NCI-H748 treated with DMSO at 0.1 percent for 48 hours (cell line): ENCODE measurements at places on chromosomes 2 and 18.

DNA sequence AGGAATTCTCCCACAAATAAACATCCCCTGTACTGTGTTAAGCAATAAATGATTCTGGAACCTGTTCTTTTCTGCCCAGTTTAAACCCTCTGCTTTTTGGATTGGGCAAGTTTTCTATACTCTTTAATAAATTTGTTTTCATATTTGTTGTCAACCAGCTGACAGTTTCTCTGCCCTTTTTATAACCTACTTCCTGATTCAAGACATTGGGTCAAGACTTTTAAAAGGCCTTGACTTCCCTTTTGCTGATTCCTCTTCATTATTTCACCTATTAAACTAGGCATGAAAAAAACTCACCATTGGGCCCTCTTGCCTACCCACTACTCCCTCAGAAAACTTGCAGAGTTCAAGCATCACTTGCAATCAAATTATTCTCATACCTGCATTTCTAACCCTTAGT lies 459.5 kb downstream of the ARHGAP15 start:
- DNase-seq: no peak

DNA sequence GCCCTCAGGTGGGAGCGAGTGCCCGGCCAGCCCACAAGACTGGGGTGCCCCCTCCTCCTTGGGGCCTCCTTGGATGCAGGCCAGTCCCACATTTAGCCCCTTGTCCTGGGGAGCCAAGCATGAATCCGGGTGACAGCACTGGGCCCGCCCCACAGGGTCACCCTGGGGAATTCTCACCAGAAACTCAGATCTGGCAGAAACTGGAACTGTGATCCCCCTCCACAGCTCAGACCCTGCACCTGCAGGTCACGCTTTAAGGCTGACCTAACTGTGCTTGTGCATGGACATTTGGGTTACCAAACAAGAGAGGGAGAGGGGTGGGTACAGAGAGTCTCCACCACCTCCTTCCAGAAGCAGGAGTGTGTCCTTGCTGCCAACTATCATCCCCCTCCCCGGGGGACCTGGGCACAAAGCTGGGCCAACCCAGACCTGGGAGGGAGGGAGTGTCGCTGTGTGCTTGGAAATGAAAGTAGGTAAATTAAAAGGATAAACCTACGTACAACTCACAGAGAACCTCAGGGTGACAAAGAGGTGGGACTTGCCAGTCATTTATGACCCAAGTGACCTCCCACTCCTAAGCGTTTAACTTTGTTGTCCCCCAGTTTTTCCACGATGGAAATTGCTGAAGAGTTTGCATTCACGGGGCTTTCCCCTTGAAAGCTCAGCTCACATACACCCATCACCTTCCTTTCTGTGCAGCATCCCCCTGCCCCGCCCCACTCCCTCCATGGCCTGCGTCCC lies 9.1 kb downstream of the ITM2C start:
- DNase-seq: no peak

DNA sequence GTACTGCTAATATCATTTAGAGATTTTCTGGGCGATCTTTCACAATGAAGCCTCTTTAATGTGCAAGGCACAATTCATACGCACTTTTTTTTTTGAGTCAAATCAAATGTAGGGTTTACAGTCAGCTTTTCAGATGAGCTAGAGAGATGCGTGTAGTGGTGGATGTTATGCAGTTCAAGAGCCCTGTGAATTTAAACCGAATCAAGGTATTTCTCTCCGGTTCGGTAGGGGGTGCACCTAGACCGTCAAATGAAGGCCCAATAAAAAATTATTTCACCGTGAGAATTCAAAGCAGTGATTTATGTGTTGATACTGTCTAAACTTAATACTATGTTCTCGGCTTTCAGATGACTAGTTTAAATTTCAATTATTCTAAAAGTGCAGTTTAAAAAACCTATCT lies 1.1 kb downstream of the PTH2R start:
- peak; percentile 92 for DNase-seq

- DNase-seq: no peak
These were observed 68.9 kb upstream of the CAB39 start for GRCh38 chr2:230643576-230644291.

- DNase-seq: peak; percentile 65
These were observed 2.6 kb upstream of the CYP26B1 start for GRCh38 chr2:72150157-72150860.

- peak; percentile 23 for DNase-seq
These were observed 132.0 kb upstream of the CCDC195 start for GRCh38 chr2:224847961-224848850.

GRCh38 chr18:4271952-4272351 lies 183.2 kb downstream of the DLGAP1 start:
- DNase-seq: no peak

DNA sequence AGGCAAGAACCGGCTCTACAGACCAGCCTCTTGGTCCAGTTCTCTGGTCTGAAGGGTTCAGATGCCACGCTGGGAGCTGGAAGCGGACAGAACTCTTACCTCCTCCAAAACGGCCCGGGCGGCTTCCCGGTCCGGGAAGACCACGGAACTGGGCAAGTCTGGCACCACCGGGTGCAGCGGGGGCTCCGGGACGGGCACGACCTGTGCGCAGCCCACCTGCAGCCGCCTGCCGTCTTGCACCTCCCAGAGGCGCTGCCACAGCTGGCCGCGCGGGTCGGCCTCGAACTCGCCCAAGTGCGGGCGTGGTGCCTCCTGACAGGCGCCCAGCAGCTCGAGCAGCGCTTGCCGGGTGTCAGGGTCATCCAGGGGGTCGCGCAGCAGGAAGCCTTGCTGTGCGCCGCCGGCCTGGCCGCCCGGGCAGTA lies 773 bp downstream of the CMPK2 start:
- no peak for DNase-seq

DNA sequence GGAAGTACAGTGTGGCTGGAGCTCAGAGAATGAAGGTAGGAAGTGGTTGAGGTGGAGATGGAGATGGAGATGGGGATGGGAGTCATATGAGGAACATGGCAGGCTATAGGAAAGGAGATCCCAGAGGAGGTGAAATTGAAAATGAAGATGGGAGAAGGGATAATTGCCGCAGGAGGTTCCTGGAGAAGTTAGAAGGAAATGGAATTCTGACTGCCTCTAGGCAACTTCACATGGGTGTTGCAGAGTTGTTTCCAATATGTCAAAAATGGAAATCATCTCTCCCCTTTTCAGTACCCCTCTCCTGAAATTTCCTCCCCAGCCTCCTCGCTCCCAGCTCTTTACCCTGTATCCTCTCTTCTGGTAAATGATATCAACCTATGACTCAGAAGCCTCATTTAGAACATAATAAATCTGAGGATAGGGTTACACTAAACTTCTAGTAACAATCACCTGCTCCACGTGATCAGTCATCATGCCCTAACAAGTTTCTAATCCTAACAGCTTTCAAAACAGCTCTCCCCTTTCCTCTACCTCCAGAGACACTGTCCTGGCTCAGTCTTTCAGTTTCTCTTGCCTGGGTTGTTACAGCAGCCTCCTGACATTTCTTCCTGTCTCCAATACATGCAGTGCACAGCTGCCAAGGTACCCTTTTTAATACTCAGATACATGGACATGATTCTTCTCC lies 201.9 kb upstream of the RBMS1 start:
- DNase-seq: peak; percentile 46

GRCh38 chr2:217880891-217881290 lies 121.9 kb downstream of the TNS1 start:
- DNase-seq: no peak

DNA sequence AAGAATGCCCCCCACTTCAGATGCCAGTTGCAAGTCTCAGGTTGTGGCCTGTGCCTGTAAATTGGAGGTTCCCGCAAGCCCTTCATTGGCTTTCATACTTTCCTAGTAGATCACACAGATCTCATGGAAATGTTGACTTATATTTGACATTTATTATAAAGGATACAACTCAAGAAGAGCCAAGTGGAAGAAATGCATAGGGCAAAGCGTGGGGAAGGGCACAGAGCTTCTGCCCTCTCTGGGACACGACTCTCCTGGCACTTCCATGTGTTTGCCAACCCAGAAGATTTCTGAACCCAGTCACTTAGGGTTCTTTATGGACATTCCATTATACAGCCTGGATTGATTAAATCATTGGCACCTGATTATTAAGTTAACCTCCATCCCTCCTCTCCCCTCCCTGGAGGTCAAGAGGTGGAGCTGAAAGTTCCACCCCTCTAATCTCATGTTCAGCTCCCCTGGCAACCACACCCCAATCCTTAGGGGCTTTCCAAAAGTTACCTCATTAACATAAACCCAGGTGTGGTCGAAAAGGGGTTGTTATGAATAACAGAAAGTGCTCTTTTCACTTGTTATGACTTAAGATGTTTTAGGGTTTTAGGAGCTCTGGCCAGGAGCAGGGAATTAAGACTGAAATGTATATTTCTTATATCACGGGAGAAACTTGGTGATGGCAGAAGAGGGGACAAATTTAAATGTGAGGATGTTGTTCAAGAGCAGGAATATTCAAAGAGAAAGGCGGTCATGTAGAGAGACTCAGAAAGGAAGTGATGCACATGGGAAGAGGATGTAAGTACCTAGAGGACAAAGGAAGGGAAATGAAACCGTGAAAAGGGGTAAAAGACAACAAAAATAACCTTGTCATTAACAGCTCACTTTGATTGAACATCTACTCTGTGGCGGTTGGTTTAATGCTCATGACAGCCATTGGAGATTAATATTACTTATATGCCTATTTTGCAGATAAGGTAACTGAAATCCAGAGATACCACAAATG lies 31.8 kb downstream of the SP100 start:
- DNase-seq: no peak

- no peak for DNase-seq
These were observed 743.6 kb downstream of the RNF144A start for GRCh38 chr2:7660816-7661215.

DNA sequence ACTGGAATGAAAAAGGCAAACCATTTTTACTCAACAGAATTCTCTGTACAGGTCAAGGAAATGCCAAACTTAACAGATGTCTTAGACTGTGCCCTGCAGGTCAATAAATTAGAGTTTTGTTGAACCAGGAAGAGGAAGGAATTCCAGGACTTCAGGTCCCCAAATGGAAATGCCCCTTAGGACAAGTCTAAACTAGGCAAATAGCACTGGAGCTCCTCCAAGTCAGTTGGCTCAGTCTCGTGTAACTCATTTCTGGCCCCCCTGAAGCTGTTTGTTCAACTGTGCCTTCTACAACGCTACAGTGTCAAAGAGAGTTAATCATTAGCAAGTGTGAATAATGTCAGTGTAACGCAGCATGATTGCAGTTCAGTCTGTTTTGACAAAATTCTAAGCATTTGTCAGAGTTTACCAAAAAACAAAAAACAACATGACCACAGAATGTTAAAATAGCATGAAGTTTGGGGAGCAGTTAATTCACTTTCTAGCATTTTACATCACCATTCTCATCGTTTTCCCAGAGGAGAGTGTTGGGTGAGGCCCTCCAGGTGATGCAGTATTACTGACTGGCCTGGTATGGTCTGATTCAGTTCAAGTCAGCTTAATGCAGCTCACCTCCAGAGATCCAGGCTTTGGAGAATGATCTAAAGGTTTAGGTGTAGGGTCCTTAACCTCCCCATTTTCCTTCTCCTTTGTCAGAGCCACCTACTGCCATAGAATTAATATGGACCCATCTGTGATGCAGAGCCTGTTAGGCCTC lies 108.1 kb downstream of the AQP4 start:
- no peak for DNase-seq

- no peak for DNase-seq
These were observed 327.1 kb downstream of the GALNT13 start for GRCh38 chr2:154198866-154199265.

DNA sequence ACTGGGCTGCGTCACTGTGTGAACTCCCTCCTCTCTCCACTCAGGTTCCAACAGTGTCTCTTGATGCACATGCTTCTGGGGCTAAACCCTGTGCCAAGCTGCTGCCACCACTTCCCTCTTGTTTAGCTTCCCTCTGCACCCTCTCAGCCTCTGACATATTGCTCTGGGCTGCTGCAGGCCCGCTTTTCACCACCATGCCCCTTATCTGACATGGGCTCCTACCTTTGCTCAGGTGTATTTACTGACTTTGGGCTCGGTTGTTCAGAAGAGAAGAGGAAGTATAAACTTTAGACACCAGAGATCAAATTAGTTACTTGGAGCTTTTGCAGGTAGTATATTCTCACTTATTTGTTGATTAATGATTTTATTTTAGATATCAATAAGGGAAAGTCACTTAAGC lies 77.6 kb downstream of the WDR7 start:
- no peak for DNase-seq

DNA sequence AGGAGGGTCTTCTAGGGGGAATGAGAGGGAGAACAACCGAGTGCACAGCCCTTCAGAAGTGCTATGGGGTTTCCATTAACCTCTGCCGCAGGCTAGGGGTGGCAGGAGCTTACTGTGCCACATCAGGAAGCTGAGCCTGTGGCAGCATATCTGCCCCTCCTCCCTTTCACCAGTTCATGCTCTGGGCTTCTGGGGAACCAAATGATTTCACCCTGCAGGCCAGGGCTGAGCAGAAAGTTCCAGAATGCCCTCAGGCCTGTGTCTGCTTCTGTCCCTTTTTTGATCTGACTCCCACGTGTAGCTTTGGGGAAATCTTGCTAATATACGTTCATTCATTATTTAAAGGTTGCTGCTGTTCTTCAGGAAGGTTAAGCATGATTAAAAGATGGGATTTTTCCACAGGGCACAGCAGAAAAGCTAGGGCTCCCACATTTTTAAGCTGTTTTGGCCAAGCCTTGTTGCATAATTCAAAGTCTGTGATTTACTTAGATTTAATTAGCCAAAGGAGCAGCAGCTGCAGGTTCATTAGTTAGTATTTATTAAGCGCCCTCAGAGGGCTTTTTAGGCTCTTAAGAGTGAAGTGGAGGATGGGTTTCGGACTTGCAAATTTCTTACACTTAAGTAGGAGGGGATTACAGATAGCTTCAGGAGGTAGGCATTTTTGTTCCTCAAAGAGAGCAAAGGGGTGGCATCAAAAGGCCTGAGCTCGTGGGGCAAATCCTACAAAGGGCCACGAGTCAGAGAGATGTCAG lies 10.2 kb downstream of the TMEM247 start:
- no peak for DNase-seq

GRCh38 chr2:48902521-48902920 lies 147.0 kb upstream of the LHCGR start:
- DNase-seq: no peak

DNA sequence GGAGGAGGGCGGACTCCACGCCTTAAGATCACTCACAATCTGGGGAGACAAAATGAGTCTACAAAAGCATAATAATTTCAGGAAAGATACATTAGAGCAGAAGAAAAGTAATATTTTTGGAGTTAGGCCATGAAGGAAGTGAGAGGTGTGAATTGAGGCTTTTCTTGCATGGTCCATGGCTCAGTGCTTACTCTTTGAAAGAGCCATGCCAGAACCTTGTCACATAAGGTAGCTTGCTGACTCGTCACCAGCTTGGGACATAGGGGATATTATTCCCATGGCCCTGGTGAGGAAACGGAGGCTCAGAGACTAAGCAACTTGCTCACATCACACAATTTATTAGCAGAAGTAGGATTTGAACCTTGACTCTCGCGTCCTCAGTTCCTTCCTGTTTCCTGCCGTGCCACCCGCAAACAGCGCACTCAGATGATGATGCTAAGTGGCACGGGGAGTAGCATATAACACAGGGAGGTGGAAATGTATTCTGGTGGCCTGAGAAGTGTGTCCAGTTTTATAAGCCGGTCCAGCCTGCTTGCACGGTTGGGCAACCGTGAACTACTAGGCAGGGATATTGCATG lies 312.2 kb upstream of the EPAS1 start:
- no peak for DNase-seq
